ENCODE measurements at places on chromosomes 13 and 19. TPM values are rescaled to one million over a fixed set of nuclear protein-coding genes. Genes with fewer than 3 reads are reported as not detected.

GRCh38 chr13:99432609-99433542 lies 68.4 kb upstream of the TM9SF2 start:
- H3K27me3 ChIP-seq = peaks cover 15% of the 10 kb centered on the region
- H3K4me1 ChIP-seq = peaks cover 20% of the 10 kb centered on the region
- no peak overlapping the region for H3K27ac ChIP-seq
- DNase-seq = no peak
- no peaks in the 10 kb centered on the region for H3K36me3 ChIP-seq
- peak overlapping the region; percentile 41 for H3K4me3 ChIP-seq

The INSR gene
- total RNA-seq = 55.3 TPM

DNA sequence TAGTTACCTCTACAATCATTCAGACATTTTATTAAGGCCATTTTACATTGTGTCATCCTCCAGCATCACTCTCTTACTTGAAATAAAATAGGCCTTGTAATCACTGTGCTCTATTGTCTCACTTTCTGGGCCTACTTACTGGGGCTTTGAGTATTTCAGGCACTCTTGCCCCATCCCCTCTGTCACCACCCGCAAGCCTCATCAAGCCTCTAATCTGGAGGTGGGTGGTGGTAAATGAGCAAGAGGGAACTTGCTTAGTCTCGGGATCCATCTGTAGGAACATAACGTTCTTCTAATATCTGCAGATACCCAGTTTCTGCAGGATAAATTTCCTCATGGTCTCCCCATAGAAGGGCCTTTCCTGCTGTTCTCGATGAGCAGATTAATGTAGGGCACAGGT lies 19.4 kb upstream of the GPR18 start:
- H3K27me3 ChIP-seq = no peaks in the 10 kb centered on the region
- H3K4me1 ChIP-seq = peaks cover 19% of the 10 kb centered on the region
- DNase-seq = no peak
- H3K27ac ChIP-seq = no peak overlapping the region
- H3K36me3 ChIP-seq = peaks cover 14% of the 10 kb centered on the region

The NLRP7 gene
- total RNA-seq = 0.98 TPM

The CYP2F1 gene
- not detected for total RNA-seq

DNA sequence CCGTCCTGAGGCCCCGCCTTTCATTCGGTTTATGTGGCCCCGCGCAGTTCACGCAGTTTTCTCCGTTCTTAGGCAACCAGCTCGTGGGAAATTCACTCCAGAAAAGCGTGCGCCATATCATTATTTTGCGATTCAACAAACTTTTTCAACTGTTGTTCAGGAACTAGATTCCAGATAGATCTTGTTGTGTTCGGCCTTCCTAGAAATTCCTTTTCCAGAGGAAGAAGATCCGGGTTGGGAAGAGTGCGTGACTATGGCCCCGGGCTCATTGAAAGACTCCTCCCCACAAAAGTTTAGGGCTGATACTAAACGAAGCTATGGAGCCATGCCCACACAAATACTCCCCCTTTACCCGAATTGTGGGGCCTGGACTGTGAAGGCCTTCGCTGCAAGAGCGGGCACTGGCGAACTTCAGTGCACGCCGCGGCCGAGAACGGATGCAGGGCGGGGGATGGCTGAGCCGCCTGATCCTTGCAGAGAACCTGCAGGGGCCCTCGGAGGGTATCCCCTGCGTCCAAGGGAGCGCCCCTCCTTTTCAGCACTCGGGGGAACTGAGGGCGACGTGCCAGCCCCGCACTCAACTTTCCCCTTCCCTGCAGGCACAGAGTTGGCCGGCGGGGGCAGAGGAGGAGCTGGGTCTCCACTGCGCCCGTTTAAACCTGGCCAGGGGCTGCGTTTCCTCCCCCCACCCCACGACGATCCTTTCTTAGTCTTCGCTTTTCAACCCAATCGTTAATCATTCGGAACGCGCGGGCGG lies 904 bp upstream of the SOX1 start:
- H3K27me3 ChIP-seq = peaks cover 83% of the 10 kb centered on the region
- H3K4me1 ChIP-seq = peaks cover 5% of the 10 kb centered on the region
- H3K27ac ChIP-seq = peak overlapping the region; percentile 6

- peak; percentile 87 for DNase-seq
- peaks cover 3% of the 10 kb centered on the region for H3K36me3 ChIP-seq
- H3K4me3 ChIP-seq = no peak overlapping the region
- no peaks in the 10 kb centered on the region for H3K27me3 ChIP-seq
- H3K27ac ChIP-seq = no peak overlapping the region
- H3K4me1 ChIP-seq = peaks cover 3% of the 10 kb centered on the region
Observed at GRCh38 chr19:1825909-1826556, 14.0 kb upstream of the ATP8B3 start.

DNA sequence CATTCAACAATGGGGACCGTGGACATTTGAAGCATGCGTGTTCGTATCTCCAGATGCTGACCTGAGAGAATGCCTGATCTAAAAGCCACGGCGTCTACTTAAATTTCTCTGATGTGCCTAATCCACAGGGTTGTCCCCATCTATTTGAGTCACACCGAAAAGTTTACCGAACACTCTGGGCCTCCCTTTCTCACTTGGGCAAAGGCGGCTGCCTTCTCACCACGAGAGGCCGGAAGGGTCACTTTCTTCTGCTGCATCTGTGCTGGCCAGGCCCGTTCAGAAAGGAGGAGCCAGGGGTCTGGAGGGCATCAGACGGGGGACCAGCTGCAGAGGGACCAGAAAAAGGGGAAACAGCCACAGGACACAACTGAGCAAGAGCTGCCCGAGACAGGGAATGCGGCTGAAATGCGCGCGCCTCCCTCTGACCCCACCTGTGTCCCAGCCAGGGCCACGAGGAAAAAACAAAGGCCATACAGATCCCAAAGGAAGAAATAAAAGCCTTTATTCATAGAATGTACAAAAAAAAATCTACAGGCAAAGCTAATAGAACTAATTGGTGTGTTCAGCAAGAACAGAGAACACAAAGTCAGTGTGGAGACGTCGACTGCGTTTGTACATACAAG lies 71.3 kb upstream of the C13orf46 start:
- H3K36me3 ChIP-seq = no peaks in the 10 kb centered on the region
- no peak for DNase-seq
- no peak overlapping the region for H3K27ac ChIP-seq
- no peaks in the 10 kb centered on the region for H3K27me3 ChIP-seq
- H3K4me3 ChIP-seq = no peak overlapping the region

The HSD17B14 gene
- total RNA-seq = 9.4 TPM

GRCh38 chr19:56119582-56119978 lies 1.5 kb downstream of the ZNF787 start:
- H3K36me3 ChIP-seq = no peaks in the 10 kb centered on the region
- no peak for DNase-seq
- peak overlapping the region; percentile 90 for H3K4me3 ChIP-seq
- peaks cover 21% of the 10 kb centered on the region for H3K4me1 ChIP-seq
- H3K27me3 ChIP-seq = no peaks in the 10 kb centered on the region

- peak overlapping the region; percentile 41 for H3K4me3 ChIP-seq
- H3K4me1 ChIP-seq = peaks cover 9% of the 10 kb centered on the region
- no peaks in the 10 kb centered on the region for H3K27me3 ChIP-seq
- H3K27ac ChIP-seq = peak overlapping the region; percentile 39
Observed at GRCh38 chr19:2055931-2056836, 5.1 kb upstream of the MKNK2 start.

DNA sequence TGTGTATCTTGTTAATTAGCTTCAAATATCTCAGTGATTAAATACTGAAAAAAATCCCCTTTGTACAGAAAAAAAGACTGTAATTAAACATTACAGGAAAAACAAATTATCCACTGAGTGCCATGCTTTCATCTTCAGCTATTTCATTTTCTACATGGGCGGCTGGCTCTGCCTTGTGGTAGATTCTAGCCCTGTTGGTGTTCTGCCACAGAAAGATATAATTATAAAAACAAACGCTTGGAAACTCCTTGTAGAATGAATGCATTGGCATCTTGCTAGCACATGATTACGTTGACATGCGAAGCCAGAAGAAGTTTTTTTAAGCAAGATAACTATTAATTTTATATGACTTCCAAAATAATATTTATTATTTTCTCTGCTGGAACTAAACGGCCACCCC lies 496.8 kb downstream of the MYO16 start:
- H3K27me3 ChIP-seq = no peaks in the 10 kb centered on the region
- no peaks in the 10 kb centered on the region for H3K36me3 ChIP-seq
- H3K27ac ChIP-seq = no peak overlapping the region
- no peaks in the 10 kb centered on the region for H3K4me1 ChIP-seq
- no peak for DNase-seq

GRCh38 chr13:95073747-95074311 lies 227.4 kb downstream of the ABCC4 start:
- H3K36me3 ChIP-seq = peaks cover 31% of the 10 kb centered on the region
- no peak overlapping the region for H3K27ac ChIP-seq
- H3K4me3 ChIP-seq = no peak overlapping the region
- peaks cover 4% of the 10 kb centered on the region for H3K4me1 ChIP-seq

DNA sequence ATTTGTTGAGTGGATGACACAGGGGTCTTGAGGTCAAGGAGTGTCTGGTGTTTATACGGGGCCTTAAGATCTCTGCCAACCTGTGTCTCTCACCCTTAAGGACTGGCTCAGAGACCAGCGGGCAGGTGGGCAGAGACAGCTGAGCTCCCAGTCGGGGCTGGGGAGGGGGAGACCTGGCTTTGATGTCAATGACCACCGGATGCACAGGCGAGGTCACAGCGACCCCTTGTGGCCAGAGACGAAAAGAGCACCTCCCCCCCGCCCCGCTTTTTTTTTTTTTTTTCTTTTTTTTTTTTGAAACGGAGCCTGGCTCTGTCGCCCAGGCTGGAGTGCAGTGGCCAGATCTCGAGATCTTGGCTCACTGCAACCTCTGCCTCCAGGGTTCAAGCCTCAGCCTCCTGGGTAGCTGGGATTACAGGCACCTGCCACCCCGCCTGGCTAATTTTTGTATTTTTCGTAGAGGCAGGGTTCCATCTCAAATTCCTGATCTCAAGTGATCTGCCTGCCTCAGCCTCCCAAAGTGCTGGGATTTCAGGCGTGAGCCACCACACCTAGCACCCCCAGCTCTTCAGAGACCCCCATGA lies 12.1 kb upstream of the KLK14 start:
- no peak overlapping the region for H3K4me3 ChIP-seq
- H3K27ac ChIP-seq = no peak overlapping the region
- peaks cover 6% of the 10 kb centered on the region for H3K4me1 ChIP-seq

The LILRB2 gene
- not detected for total RNA-seq

DNA sequence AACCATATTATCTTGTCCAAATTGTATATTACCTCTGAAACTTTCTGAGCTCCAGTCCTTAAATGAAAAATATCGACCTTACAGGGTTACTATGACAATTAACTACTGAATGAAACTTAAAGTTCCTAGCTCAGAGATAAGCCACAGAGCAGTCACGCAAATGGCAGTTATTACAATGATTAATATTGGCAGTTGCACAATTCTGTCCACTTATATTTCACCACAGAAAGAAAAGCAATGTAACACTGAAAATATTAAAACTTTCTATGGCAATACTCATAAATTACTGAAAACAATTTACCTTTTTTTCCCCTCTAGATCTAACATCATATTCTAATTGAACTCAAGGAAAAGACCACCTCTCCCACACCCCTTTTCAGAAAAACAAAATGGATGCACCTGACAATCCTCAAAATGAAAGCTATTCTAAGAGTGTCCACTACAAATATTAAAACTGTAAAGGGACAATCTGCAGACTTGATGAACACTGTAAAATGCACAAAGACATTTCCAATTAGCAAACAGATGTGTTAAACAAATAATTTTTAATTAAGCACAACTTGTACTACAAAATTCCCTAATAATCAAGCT lies 14.6 kb downstream of the LNX2 start:
- H3K36me3 ChIP-seq = no peaks in the 10 kb centered on the region
- peaks cover 3% of the 10 kb centered on the region for H3K4me1 ChIP-seq
- H3K4me3 ChIP-seq = peak overlapping the region; percentile 11
- no peak for DNase-seq

DNA sequence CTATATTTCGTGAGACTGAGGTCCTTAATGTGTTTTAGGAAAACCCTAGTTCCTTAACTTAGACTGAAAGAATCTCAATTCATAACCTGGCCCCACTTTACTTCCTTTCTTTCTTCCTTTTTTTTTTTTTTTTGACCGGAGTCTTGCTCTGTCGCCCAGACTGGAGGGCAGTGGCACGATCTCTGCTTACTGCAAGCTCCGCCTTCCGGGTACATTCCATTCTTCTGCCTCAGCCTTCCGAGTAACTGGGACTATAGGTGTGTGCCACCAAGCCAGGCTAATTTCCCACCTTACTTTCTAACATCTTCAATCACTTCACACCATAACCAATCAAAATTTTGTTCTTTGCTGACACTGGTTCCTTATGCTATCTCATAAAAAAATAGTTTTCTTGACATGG lies 2097.0 kb downstream of the PCDH9 start:
- no peaks in the 10 kb centered on the region for H3K36me3 ChIP-seq
- no peak for DNase-seq
- no peaks in the 10 kb centered on the region for H3K4me1 ChIP-seq

The FFAR3 gene
- 0.45 TPM for total RNA-seq

GRCh38 chr13:54950546-54950945 lies 1921.9 kb downstream of the OLFM4 start:
- H3K4me3 ChIP-seq = no peak overlapping the region
- no peaks in the 10 kb centered on the region for H3K27me3 ChIP-seq
- no peaks in the 10 kb centered on the region for H3K36me3 ChIP-seq
- H3K4me1 ChIP-seq = no peaks in the 10 kb centered on the region
- no peak for DNase-seq
- H3K27ac ChIP-seq = no peak overlapping the region

DNA sequence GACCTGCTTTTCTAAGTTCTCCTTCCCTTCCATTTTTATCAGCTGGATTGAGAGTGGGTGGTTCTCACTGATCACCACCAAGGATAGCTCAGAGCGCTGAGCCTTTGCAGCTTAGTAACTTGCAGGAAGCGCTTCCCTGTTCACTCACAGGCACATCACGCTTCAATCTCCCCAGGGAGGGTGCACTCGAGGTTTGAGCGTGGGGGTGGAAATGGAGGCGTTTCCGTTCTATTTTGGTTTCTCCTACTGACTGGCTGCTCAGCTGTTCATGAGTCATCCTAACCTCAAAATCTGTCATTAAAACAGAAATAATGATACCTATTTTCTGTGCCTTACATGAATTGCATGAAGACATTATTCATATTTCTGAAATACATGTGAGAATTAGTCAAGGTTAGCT lies 292.1 kb downstream of the SPRY2 start:
- H3K27me3 ChIP-seq = no peaks in the 10 kb centered on the region
- no peaks in the 10 kb centered on the region for H3K36me3 ChIP-seq
- H3K4me1 ChIP-seq = peaks cover 16% of the 10 kb centered on the region
- no peak for DNase-seq
- no peak overlapping the region for H3K27ac ChIP-seq
- no peak overlapping the region for H3K4me3 ChIP-seq

- H3K36me3 ChIP-seq = peaks cover 32% of the 10 kb centered on the region
- no peaks in the 10 kb centered on the region for H3K27me3 ChIP-seq
- no peak overlapping the region for H3K4me3 ChIP-seq
- peaks cover 10% of the 10 kb centered on the region for H3K4me1 ChIP-seq
- peak; percentile 78 for DNase-seq
Observed at GRCh38 chr19:47210689-47211316, 20.2 kb downstream of the BBC3 start.

The TECR gene
- total RNA-seq = 240 TPM

The ZNF8 gene
- 16.4 TPM for total RNA-seq

- H3K4me1 ChIP-seq = peaks cover 66% of the 10 kb centered on the region
- no peak overlapping the region for H3K4me3 ChIP-seq
- no peak for DNase-seq
- no peaks in the 10 kb centered on the region for H3K27me3 ChIP-seq
- H3K27ac ChIP-seq = peak overlapping the region; percentile 90
Observed at GRCh38 chr19:19459707-19460251, 54.3 kb downstream of the GATAD2A start.

The ZNF699 gene
- 7.3 TPM for total RNA-seq

The FAM98C gene
- total RNA-seq = 27.3 TPM
